ENCODE measurements at places on chromosomes 1 and 21.

GRCh38 chr21:17976139-17976538 is 157.0 kb upstream of the C21orf91 start:
- no peak for DNase-seq

GRCh38 chr1:39085174-39085573 is 59.0 kb downstream of the NDUFS5 start:
- DNase-seq, result no peak

DNA sequence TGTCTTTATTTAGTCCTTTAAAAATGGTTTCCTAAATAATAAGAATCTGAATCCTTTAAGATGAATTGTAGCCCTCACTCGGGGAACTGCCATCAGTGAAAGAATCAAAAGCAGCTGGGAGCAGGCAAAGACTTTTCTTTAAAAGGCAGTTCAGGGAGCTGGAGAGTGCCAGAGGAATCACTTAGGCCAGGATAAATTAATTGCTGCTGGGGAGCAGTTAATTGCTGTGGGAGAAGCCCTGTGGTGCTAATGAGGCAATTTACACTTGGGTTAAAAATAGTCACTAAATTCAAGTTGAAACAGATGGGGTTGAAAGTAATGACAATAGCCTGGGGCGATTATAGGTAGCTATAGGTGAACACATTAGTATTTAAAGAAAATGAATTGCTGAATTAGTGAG is 38.7 kb upstream of the COL24A1 start:
- DNase-seq, result no peak

DNA sequence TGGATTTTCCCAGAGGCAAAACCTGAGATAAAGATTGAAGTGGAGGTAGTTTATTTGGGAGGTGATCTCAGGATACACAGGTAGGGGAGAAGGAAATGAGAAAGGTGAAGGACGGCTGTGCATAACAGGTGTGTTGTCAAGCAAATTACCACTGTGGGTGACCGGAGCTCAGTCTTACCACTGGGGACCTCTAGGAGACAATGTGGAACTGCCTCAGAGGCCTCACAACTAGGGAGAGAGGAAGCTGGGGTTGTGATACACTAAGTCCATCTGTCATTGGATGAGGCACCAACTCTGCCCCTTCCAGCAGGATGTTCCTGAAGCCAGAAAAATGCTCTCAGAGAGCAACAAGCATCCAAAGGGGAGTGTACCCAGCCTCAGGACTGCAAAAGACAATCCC is 32.6 kb downstream of the GRIK3 start:
- DNase-seq, result no peak

DNA sequence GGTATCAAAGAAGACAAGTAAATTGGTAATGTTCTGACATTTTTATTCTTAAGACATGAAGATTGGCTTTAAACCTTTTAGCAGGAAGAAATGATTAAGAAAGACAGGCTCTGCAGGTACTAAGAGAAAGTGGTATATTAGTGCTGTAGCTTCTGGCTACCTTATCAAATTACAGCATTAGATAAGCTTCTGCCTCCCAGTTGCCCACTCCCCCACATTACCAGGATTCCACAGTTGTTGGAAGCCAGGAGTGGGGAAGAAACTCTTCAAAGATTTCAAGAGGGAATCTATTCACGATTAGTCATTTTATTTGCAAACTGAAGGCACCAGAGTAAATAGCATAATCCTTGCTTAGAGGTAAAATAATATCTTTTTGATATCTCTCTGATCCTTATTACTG is 274.9 kb downstream of the LMO4 start:
- DNase-seq, result no peak

All from GF-D8 (cell line).